ENCODE measurements at places on chromosomes 11 and 22.

GRCh38 chr11:32311346-32312065 is 123.8 kb downstream of the WT1 start:
- DNase-seq = no peak

DNA sequence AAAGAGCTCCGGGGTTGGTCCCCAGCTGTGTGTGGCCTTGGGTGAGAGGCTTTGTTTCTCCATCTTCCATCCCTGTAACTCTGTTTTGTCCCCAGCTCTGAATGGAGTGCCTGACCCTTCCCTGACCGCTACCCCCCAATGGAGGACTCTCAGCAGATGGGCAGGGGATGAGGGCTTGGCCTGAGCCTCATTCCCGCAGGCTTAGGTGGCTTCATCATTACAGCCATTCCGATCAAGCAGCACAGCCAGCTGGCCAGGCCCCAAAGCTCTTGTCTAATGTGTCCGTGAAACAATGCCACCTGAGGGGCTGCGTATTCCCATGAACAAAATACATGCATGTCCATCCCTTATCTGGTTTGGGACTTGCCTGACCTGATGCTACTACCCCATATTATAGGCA is 3.9 kb upstream of the CDC42EP2 start:
- DNase-seq = no peak

- no peak for DNase-seq
These were observed 20.3 kb downstream of the ARHGAP20 start for GRCh38 chr11:110691926-110692325.

GRCh38 chr11:114259551-114259983 is 36.6 kb upstream of the NNMT start:
- DNase-seq = no peak

GRCh38 chr22:22099194-22099486 is 116.6 kb upstream of the TOP3B start:
- no peak for DNase-seq

- no peak for DNase-seq
These were observed 34.6 kb upstream of the NELL1 start for GRCh38 chr11:20634781-20635180.

GRCh38 chr11:121311373-121311772 is 18.8 kb downstream of the SC5D start:
- DNase-seq = no peak

GRCh38 chr11:9577556-9577955 is 4.1 kb downstream of the WEE1 start:
- no peak for DNase-seq

- DNase-seq = peak; percentile 52
These were observed 75.3 kb downstream of the FBLN1 start for GRCh38 chr22:45577746-45578523.

- no peak for DNase-seq
These were observed 4566.7 kb upstream of the OR11H1 start for GRCh38 chr22:10961043-10961860.

GRCh38 chr11:111574373-111575225 is 27.6 kb upstream of the SIK2 start:
- no peak for DNase-seq

DNA sequence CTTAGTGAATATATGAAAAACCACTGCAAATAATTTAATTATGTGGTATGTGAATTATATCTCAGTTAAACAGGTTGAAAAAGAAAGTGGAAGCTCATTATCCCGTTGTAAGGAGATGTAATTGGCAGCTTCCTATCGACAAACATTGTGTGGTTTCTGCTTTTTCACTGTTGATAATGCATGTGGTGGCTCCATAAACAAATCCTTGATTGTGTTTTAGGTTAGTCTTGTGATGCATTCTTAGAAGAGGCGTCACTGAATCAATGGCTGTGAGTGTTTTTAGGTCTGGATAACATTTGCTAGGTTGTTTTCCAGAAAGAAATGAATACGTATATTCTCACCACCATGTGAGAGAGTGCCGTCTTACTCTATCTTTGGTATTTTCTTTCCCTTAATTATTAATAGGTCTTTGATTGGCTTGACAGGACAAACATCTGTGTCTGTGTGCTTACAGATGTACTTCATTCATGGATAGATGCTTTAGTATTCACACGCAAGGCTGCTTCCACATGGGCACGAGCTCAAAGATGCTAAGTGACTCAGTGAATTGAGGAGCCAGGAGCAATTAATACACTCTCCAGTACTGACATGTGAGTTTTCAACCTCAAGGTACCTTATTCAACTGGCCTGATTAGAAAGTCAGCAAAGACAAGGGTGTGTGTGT is 166.7 kb downstream of the TBC1D22A start:
- DNase-seq = no peak

DNA sequence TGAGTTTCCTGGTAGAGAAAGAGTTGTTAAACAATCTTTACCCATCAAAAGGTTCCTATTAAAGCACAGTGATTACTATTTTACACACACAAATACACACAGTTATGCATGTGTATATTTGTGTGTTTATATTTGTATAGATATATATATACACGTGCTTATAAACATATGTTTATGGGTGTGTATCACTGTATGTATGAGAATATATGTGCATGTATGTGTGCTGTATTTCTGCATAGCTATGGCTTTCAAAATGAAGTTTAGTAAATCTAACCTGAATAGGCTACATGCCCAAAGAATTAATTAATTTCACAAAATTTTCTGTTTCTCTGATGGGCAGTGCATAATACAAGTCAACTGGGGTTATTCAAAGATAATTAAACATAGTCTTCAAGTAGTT is 723.1 kb upstream of the KIRREL3 start:
- no peak for DNase-seq

GRCh38 chr11:35136311-35136710 is 2.7 kb upstream of the CD44 start:
- DNase-seq = no peak

GRCh38 chr11:1760351-1761109 is 3.2 kb downstream of the CTSD start:
- no peak for DNase-seq

DNA sequence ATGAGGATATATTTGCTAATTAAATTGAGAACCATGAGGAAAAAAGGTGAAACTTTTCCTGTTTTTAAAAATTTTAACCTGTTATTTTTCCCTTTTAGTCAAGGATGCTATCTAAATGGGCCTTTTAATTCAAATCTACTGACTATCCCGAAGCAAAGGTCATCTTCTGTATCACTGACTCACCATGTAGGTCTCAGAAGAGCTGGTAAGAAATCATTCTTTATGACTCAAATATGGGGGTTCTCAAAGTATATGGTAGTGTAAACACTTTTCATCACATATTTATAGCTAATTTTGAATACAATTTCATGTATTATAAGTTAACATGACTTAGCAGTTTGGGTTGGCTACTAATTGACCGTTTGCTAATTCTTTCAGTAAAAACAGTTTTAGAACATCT is 88.2 kb downstream of the CYP2R1 start:
- DNase-seq = no peak

DNA sequence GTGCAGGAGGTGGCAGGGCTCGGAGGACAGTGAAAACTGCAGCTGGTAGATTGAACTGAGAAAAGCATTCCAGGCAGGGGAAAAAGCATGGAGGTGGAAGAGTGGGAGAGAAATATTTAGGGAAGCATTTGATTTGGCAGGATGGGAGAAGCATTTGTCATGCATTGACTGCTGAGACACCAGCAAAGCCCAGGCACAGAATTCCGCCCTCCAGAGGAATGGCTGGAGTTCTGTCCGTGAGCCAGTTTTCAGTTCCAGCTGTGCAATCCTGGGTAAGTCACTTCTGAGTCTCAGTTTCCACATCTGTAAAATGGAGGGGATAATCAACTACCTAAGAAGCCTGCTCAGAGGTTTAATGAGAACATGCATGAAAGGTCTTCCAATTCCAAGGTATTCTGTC is 4.3 kb upstream of the TSKU start:
- DNase-seq = no peak

GRCh38 chr11:76415073-76415472 is 29.7 kb upstream of the EMSY start:
- no peak for DNase-seq

DNA sequence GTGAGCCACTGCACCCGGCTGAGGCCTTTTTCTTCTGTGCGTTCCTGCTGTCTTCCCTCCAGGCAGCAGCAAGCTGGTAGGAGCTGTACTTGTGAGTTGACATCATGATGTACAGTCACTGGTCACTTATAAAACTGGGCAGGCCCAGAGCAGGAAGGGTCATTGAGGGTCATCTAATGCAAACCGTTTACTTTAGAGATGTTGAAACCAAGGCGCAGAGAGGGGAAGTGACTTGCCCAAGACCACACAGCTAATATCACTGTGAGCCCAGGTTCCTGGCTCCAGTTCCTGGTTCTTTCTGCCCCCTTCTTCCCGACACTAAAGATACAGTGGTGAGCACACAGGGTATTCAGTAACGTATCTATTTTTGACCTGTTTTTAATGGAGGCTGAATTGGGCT is 27.3 kb downstream of the PTPRJ start:
- no peak for DNase-seq

- no peak for DNase-seq
These were observed 47.9 kb downstream of the KCNQ1OT1 start for GRCh38 chr11:2651826-2652271.

GRCh38 chr11:33412241-33412640 is 155.1 kb downstream of the HIPK3 start:
- no peak for DNase-seq

DNA sequence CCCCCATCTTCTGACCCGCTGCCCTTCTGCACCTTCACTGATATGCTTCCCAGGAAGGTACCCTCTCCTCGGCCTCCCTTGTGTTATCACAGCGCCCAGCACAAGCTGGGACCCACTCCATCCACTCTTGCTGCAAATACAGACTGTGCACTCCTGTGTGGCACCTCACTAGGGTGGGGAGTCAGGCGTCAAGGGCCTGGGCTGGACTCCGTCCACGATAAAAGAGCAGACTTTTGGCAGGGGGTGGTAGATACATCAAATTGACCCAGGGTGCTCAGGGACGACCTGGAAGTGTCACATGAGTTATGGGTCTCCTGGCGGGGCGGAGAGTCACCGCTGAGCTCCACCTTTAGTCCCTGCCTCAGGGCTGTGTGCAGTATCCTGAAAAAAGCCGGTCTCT is 908 bp downstream of the TRPM5 start:
- DNase-seq = no peak

- DNase-seq = no peak
These were observed 124.3 kb downstream of the C11orf58 start for GRCh38 chr11:16862726-16863125.

DNA sequence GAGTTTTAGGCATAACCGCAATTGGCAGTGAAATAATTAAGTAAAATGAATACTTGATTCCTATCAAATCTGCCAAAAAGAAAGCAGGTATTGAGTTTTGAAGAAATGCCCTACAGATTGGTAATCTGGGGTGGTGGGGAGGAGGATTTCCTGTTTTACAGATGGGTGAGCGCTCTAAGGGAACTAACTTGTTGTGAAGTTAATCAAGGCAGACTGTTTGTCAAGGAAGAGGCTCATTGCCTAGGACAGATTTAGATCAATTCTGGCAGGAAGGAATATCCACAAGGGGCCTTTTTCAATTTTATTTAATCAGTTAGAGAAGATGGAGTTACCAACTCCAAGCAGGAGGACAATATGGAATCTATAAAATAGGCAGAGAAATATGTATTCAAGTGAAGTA is 271.5 kb upstream of the CCDC90B start:
- DNase-seq = no peak

- peak; percentile 44 for DNase-seq
These were observed 1.4 kb downstream of the MFNG start for GRCh38 chr22:37484480-37485394.

- DNase-seq = no peak
These were observed 102.4 kb upstream of the CADM1 start for GRCh38 chr11:115606498-115607220.

GRCh38 chr22:19873138-19873959 is 18.7 kb upstream of the GNB1L start:
- no peak for DNase-seq

- DNase-seq = no peak
These were observed 419.4 kb downstream of the MN1 start for GRCh38 chr22:27381960-27382742.

GRCh38 chr11:119267645-119268044 is 49.3 kb downstream of the MCAM start:
- DNase-seq = no peak

DNA sequence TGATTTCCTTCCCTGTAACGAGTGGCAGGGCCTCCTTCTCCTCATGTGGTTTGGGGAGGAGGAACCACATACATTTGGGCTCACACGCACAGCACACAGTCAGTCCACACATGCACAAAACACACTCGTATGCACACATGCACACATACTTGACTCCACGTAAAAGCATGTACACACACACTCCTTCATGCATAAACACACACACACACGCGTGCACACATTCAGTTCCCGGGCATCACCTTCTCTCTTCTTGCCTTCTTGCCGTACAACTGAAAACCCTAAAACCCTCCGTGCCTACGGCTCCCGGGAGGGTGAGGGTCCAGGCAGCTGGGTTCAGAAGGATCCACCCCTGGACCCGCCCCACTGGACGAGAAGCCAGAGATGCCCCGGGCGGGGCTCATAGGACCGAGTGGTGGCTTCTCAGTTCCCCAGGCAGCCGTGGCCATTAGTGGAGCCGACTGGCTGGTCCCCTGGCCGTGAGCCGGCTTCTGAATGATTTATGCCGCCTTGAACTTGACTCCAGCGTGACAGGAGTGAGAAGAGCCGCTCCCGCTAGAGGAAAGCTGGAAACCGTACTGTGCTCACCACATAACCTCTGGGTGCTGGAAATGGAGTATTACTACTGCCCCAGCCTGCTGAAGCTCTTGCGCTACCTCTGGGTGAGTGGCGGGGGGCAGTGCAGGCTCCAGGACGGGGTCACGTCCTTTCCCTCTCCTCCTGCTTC is 117.4 kb downstream of the KIAA1671 start:
- no peak for DNase-seq

DNA sequence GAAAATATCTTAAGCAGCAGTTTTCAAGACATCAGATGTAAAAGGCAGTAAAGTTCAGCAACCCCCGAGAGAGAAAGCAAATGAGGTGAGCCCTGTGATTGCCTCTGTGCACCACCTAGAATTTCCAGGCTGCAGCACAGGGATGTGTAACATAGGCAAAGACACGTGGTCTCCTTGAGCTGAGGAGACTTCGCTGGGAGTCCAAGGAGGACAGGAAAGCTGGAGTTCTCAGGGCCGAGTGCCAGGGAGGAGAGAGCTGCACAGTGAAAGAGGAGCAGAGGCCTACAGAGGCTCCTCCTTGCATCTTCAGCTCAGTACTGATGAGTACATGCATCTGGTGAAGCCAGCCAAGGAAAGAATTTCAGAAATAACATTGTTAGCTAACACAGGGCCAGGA is 17.6 kb upstream of the TOLLIP start:
- no peak for DNase-seq

DNA sequence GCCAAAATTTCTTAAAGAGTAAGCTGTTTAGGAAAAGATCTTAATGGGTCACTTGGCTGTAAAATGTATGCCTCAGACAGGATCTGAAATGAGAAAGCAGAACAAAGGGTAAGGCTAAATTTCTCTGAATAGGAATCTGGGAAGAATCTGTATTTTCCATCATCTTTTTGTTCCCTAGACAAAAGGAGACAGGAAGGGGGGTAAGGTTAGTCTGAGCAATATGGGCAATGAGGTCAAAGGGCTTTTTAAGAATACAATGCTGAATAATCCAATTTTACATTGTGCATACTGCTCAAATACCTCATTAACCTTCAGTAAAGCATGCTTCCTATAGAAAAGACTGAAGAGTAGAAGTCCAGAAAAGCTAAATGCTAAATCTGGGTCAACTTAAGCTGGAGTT is 34.6 kb downstream of the CLDN25 start:
- no peak for DNase-seq

Measured in stimulated activated CD8-positive, alpha-beta memory T cell treated with anti-CD3 and anti-CD28 coated beads, Interleukin-4, amount 100 ng/mL, for 1 hour (primary cell).